IMR-90 (cell line): ENCODE measurements at places on chromosomes 1 and 21. TPM values are rescaled to one million over a fixed set of nuclear protein-coding genes. Genes with fewer than 3 reads are reported as not detected.

Gene TNFRSF18
- polyA plus RNA-seq = 1.0 and 1.2 TPM in 2 replicates

Gene MIXL1
- polyA plus RNA-seq = not detected in 2 replicates

GRCh38 chr1:239361403-239361802, 25.0 kb upstream of the CHRM3 start:
- peak; percentile 1 for DNase-seq

- peak; percentile 97 for DNase-seq
Observed at GRCh38 chr1:8137481-8138244, 111.6 kb upstream of the ERRFI1 start.

DNA sequence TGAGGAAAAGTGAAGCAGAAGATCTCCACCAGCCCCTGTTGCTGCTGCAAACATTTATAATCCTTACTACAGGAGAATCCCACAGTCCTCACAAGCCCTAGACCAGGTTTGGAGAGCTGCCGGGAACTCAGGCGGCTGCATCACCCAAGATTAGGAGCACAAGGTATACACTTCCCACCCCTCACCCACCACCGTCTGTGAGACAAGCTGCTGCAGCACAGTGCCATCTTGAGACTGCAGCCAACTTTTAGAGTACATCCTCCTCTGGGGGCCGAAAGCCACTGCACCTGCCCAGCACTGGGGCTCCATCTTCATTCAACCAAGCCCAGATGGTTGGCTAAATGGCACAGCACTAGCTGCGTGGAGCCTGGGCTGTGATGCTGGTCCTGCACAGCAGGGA, 13.8 kb downstream of the OLFML3 start:
- no peak for DNase-seq

GRCh38 chr1:208326033-208326432, 81.8 kb upstream of the PLXNA2 start:
- no peak for DNase-seq
